Stimulated activated CD4-positive, alpha-beta T cell treated with anti-CD3 and anti-CD28 coated beads, Interleukin-2, amount 100 ng/mL, for 24 hours (primary cell): ENCODE measurements at places on chromosomes 12 and 14.

- peak; percentile 62 for DNase-seq
Observed at GRCh38 chr12:8644345-8645248, 18.0 kb downstream of the MFAP5 start.

DNA sequence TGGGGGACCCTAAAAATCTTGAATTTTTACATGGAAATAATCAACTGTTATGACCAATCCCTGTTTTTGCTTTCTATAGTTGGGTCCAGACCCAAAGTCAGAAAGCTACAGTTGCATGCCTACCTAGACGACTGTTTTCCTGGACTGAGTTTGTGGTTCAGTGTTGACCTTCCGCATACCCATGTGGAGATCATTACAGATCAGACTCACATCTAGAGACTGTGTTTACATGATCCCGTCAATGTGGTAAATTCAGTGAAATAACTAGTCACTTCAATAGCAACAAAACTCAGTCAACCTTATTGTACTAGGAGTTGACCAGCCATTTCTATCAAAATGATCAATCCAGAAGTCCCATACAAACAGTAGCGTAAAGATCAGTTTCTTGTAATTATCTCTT, 257.6 kb downstream of the EGLN3 start:
- no peak for DNase-seq

DNA sequence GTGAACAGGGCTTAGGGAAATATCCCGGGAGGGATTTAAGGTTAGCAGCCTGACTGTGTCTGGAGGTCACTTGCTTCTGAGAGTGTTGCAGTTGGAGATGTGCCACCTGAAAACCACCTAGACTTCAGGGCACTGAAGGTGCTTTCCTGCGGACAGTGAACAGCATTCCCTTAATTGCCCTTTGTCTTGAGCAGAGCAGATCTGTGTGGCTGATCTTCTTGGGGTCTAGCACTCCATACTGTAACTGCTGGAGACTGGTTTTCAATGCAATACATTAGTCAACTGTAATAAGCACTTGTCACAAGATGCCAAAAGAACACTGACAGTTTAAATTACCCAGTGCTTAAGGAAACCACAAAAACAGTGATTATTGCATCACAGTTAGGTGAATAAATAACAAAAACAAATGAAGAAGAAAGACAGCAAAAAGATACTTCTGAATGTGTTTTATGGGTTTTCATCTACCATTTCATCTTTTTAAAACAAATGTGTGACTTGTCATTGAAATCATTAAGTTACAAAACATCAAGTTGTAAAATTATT, 111.8 kb downstream of the PRIMA1 start:
- DNase-seq, result no peak

DNA sequence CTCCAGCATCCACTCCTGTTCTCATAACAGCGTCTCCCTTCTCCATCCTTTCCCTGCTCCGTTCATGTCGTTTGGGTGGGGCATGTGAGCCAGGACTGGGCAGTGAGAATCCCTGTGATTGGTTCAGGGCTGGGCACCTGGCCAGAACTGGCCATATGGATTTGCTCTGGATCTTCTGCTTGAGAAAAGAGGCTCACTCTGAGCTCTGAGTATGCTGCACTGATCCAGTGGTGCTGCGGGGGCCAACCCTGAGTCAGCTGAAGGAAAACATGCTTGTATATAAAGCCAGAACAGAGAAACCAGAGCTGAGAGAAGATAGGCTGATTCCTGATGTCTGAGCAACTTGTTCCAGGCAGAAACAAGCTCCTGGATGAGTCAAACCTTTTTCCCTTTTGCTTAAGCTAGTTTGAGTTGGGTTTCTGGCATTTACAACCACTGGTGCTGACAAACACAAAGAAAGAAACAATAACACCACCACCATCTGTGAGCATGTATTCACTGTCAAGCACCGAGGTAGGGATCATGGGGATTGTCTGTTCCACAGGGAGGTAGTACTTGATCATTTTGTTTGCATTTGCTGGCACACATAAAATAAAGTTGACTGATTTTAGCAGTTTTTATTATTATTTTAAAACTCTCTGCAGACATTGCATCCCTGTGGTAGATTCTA, 14.0 kb upstream of the HPD start:
- DNase-seq, result peak; percentile 10

- no peak for DNase-seq
Observed at GRCh38 chr12:121649819-121650353, 19.6 kb downstream of the MORN3 start.

DNA sequence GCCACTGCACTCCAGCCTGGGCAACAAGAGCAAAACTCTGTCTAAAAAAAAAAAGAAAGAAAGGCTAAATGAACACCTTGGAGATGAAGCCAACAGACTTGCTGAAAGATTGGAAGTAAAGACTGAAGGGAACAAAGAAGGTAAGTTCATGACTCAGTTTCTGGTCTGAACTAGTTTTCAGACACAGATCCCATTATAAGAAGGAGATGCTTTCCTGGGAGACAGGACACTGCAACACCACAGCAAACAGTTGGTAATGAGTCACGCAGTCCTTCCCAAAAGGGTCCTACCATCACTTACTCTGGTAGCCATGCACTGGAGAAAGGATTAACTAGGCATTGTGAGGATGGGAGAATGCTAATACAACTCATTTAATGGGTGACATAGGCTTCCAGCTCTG, 97.2 kb downstream of the SSPN start:
- DNase-seq, result no peak

DNA sequence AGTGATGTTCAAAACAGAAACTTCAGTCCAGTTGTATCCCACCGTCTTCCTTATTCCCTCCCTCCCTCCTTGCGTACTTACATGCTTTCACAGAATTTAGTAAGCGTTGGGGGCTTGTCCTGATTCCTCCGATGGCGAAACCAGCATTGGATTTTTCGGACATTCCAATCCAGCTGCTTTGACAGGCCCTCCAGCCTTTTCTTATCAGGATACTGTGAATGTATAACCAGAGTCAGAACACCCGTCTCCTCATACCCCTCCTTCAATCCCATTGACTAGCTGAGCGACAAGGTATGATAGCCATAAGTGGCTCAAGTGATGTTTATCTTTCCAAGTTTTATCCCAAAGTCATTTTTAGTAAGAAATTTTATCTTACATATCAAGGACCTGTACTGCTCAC, 24.2 kb downstream of the CERS5 start:
- no peak for DNase-seq

GRCh38 chr12:132549059-132549458, 59.1 kb downstream of the FBRSL1 start:
- DNase-seq, result no peak

DNA sequence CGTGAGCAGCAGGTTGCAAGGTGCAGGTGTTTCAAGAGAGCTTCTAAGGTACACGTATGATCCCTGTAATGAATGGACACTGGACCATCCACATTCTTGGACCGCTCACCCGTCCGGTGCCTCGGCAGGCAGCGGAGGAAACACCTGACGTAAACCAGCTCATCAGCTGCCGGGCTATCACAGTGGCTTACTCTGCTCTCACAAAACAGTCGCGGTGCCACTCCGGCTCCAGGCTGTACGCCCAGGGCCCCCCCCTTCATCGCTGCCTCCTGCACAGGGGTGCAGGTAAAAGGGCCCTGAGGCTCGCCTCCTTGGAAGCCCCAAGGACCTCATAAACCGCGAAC, 436 bp downstream of the VPS33A start:
- peak; percentile 41 for DNase-seq

DNA sequence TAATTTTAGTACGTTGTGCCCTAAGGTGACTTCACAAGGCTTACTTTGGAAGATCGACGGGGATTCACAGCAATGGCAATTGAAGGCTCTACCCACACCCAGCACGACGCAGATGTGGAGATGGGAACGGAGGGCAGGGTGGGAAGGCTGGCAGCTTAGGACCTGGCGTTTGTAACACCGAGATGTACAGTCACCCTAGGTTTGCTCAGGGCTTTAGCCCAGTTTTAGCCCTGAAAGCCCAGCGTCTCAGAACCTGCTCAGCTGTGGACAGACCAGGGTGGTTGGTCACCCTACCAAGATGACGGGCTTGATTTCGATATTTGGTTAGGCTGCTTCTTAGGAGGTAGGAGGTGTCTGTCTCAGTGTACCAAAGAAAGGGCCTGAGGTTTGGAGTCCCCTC, 100.5 kb upstream of the MED13L start:
- no peak for DNase-seq

DNA sequence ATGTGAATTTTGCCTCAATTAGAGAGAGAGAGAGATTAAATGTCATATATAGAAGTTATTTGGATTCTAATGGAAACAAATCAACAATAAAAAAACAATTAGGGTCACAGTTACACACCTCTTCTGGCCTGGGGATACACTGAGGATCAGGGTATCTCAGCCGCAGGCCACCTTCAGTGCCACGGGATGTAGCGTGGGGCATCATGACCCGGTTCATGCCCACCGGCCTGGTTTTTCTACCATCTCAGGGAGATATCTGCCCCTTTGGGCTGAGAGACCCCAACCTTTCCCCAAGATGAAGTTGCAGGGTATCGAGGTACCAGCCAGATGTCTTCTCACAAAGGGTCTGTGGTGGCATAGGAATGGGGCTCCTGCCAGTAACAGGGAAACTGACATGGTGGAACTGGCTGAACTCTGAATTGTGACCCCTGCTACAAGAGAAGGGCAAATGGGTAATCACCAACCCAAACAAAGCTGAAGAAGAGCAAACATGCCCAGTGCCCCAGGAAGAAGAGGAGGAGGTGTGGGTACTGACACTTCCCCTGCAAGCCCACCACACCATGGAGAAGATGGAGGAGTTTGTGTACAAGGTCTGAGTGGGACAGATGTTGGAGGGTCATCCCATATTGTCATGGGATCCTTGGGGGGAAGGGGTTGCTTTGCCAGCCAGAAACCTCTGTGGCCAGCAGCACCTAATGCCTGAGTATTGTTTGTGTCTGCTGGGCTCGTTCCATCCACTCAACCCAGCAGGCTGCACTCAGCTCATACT, 19.5 kb downstream of the SERPINA3 start:
- no peak for DNase-seq

DNA sequence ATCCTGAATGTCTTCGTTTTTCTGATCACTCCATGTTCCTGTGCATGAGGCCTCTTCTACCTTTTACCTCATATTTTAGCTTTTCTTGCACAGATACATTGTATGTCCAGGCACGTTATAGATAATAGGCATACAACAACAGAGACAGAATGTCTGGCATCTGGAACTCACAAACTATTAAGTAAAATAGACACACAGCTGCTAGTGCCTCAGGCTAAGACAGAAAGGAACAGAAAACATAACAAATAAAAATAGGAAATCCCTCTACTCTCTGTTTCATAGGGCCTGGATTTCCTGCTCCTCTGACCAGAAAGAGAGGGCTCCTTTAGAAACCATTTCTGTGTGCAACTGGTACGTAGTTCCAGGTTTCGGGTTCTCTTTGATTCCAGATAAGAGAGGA, 48.6 kb downstream of the ATXN7L3B start:
- DNase-seq, result no peak

DNA sequence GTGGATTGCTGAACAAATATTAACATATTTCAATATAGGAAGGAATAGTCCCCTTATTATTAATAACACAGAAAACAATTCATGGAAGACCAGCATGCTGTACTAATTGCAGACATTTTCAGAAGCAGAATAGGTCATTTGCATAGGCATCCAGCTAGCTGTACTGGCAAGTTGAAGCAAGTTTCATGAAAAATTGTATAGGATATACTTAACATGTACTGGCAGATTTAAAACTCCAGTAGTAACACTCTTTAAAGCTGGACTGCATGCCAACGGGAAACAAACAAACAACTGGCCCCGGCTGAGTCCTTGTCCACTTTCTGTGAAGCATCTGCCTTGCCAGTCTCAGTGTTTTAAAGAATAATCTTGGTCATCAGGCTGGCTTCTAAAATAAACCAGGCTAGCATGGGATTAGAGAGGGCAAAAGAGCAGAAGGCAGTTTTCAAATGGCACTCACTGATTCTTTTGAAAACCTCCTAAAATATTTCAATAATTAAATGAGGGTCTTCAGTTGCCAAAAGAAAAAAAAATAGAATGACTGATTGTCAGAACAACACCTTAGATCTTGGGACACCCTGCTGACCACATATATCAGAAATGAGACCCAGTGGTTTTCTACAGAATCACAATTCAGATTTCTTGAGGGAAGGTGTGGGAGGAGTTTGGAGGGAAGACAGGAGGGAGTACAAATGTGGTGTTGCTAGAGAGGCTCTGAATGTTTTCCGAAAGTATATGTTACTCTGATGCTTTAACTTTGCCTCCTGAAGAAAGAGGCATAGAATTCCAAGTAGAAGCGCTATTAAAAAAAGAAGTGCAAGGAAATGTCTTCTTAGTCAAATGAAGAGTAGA, 122.5 kb upstream of the KRAS start:
- no peak for DNase-seq

DNA sequence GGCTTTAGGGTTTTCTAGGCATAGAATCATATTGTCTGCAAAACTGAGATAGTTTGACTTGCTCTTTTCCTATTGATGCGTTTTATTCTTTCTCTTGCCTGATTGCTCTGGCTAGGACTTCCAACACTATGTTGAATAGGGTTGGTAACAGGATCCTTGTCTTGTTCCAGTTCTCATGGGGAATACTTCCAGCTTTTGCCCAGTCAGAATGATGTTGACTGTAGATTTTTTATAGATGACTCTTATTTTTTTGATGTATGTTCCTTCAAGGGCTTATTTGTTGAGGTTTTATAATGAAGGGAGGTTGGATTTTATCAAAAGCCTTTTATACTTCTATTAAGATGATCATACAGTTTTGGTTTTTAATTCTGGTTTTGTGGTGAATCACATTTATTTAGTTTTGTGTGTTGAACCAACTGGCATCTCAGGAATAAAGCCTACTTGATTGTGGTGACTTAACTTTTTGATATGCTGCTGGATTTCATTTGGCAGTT, 478.2 kb downstream of the TMEM117 start:
- no peak for DNase-seq

DNA sequence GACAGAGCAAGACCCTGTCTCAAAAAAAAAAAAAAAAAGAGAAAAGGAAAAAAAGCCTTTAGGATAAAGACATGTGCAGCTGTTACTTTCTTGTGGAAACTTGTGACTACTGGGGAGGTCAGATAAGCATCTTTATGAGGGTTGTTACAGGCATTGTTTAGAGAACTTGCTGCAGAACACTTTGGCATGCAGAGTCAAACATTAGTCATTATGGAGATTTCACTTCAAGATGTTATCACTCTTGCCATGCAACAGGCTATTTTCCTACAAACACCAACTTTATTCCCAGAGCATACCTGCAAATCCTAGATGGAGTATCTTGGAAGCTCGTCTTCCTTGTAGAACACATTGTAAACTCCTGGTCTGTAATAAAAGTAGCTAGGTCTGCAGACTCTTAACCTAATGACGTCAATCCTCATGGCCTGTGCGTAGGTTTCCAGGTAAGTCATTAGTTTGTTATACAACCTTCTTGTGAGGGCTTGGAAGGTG, 36.3 kb upstream of the WDR89 start:
- no peak for DNase-seq
